ENCODE measurements at places on chromosomes 2 and 18. TPM values are rescaled to one million over a fixed set of nuclear protein-coding genes. Genes with fewer than 3 reads are reported as not detected.
A peak's percentile ranks its signal among the peaks of the same experiment; 100 is the strongest.

DNA sequence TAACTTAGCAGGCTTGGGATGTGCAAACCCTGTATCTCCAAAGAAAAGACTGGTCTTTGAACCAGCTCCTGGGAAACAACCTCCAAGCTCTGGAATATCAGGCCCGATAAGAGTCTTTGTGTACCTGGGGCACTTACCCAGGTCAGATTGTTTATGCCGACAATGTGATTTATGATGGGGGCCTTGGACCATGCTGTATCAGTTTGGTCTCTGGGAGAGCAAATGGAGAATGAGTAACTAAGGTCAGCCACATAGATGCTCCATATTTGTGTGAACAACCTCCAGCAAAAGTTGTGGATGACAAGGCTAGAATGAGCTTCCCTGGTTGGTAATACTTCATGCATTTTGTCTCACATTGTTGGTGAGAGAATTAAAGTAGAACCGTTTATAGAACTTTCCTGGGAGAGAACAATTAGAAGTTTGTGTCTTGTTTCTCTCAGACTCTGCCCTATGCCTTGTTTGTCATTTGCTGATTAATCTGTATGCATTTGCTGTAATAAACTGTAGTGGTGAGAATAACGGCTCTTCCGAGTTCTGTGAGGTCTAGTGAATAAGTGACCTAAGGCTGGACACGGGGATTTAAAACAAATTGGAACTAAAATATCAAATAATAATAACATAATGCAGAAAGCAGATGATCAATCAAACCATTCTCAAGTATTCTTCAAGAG lies 259.1 kb downstream of the XIRP2 start:
- no peak for DNase-seq

Gene DOK1
- total RNA-seq: 22.1 TPM

GRCh38 chr2:115782286-115782685 lies 1339.8 kb downstream of the DPP10 start:
- no peak for DNase-seq

Gene ZC3H6
- total RNA-seq: 8.7 TPM

- DNase-seq: no peak
Observed at GRCh38 chr2:176582176-176582575, 312.9 kb downstream of the MTX2 start.

GRCh38 chr2:48982887-48983435 lies 171.4 kb downstream of the FSHR start:
- DNase-seq: no peak

- DNase-seq: no peak
Observed at GRCh38 chr18:36066686-36067054, 689 bp downstream of the RPRD1A start.

- no peak for DNase-seq
Observed at GRCh38 chr2:263774-264492, at the start of gene SH3YL1. Gene SH3YL1 (minus strand): TSS chr2:264032. CDS start chr2:263984, 48 bp downstream.

DNA sequence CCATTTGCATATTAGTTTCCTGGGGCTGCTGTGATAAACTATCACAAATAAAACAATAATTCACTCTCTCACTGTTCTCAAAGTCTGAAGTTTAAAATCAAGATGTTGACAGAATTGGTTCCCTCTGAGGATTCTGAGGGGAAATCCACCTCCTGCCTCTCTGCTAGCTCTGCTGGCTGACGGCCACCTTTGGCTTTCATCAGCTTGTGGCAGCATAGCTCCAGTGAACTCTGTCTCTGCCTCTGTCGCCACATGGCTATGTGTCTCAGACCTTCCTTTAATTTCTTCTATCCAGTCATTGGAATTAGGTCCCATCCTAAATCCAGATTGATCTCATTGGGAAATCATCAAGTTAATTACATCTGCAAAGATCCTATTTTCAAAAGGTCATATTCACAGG lies 38.9 kb upstream of the TRIM43 start:
- DNase-seq: no peak

GRCh38 chr2:150410809-150411208 lies 76.7 kb downstream of the RND3 start:
- peak; percentile 42 for DNase-seq

- no peak for DNase-seq
Observed at GRCh38 chr2:190500054-190500502, 34.4 kb downstream of the NEMP2 start.

Gene NDC80
- 32.3 TPM for total RNA-seq

DNA sequence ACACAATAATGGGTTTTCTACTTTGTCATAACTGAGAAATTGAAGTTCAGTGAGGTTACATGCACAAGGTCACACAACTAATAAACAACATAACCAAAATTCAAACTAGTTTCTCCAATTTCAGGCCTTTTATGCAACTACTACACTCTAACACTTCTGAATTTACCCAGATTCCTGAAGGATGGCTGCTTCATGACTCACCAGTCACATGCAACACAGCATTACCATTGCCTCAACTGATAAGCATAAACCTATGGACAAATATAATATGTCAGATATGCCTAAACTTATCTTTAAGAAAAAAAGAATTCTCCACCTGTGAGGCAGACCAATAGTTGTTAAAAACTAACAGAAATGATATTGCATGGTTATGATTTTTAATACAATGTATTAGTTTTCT lies 586.5 kb upstream of the SLC8A1 start:
- no peak for DNase-seq
